ENCODE measurements at places on chromosomes 5 and 9.
A peak's percentile ranks its signal among the peaks of the same experiment; 100 is the strongest.

DNA sequence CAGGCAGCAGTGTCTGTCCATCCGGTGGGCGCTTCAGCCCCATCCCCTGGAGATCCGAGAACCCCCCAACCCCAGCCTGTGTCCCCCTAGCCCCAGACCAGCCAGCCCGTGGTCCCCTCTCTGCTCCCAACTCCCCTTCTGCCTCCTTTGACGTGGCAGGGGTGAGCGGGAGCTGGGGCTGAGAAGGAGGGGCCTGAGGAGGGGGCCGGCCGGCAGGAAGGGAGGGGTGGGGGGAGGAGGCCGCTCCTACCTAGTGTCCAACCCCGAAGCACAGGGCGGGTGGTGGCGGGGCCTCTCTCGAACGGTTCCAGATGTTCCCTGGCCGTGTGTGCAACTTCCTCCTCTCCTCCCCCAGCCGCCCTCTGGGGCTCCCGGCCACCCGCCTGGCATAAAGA lies 31.0 kb downstream of the GOLGA2 start:
- DNase-seq, result peak; percentile 58

GRCh38 chr9:69252436-69252835 lies 72.6 kb upstream of the ENTREP1 start:
- no peak for DNase-seq

DNA sequence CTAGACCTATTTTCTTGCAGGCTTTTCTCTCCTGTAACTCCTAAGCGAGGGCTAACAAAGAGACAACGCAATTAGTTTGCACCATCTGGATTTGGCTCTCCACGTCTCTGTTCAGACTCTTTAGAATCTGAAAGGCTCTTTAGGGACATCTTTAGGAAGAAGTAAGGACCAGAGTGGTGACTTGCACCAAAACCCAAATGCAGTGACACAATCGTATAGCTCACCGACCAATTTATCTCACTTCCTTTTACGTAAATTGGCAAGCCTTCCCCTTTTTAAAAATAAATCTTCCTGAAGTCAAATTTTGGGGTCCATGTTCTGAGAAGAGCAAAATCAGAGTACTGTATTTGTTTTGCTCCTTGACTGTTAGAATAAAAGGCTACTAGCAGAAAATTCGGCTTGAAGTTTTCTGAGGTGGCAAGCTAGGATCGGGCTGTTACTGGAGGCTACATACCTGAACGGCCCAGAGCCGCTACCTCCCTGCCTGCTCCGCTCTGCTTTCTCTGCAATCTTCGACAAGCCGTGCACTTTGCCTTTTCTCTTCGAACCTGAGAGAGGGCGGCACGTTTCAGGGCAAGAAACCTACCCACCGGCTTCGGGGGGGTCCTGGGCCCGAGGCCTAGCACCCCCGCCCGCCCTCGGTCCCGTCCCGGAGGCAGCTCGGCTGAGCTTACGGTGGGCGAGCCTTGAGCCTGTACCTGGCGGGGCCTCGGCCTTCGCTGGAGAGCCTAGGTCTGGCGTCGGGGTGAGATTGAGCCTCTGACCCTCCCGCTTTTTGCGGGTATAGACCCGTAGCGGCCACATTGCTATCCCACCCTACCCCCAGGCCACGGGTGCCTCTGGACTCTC lies 537 bp downstream of the MEIKIN start:
- DNase-seq, result no peak

- DNase-seq, result no peak
These were observed 26.7 kb upstream of the IRX4 start for GRCh38 chr5:1909346-1909985.

DNA sequence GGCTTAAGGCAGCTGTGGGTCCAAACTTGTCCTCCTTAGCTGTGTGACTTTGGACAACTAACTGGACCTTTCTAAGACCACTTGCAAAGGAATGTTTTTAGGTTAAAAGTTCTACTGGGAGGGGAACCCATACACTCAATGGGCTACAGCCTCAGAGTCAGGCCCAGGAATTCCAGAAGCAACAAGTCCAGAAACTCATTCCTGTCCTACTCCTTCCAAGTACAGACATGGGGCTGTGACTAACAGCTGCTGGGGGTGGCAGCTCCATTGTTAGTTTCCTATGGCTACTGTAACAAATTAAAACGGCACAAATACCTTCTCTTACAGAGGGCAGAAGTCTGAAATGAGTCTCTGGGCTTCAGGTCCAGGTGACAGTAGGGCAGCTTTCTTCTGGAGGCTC lies 12.4 kb upstream of the AKNA start:
- no peak for DNase-seq

DNA sequence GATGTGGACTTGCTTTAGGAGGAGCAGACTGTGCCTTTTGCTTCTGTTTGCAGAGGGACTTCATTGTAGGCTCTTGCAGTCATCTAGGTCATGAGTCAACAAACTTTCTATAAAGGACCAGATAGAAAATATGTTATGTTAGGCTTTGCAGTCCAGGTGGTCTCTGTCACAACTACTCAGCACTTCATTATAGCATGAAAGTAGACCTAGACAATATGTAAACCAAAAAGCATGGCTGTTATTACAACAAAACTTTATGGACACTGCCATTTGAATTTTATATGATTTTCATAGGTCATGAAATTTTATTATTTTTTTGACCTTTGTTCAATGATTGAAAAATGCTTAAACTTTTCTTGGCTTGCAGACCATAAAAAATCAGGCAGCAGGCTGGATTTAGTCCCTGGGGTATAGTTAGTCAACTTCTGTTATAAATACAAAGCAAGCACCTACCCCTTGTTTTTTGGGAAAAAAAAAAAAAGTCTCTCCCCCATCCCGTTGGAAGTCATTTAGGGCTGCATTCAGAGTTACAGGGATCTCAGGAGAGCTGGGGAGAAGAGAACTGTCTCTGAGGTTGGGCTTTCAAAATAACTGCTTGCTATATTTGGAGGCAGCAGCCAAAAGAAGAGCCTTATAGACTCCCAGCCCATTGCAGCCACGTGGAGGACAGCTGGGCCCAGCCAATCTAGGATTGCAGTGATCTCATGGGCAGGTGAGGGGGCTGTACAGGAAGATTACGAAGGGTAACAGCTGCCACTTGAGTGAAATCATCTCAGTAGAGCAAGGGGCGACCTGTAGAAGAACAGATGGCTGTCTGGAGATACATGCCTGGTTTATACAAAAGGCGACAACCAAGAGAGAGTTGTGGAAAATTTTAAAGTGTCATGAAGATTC lies 136.6 kb upstream of the TNC start:
- DNase-seq, result no peak

DNA sequence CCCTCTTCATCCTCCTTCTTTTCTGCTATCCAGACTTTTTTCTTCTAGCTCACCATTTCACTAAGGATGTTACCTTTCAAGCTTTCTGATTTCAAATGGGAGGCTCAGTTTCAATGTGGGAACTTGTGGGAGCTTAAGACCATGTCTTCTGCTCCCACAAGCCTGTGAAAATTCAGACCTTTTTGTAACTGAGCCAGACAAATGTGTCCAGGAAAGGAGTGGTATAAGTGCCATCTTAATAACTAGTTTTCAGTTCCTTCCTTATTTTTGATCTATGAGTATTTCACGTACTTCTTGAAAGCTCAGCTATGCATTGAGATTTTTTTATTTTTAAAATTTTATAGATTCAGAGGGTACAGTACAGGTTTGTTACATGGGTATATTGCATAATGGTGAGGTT lies 4.6 kb upstream of the ERCC6L2 start:
- no peak for DNase-seq

DNA sequence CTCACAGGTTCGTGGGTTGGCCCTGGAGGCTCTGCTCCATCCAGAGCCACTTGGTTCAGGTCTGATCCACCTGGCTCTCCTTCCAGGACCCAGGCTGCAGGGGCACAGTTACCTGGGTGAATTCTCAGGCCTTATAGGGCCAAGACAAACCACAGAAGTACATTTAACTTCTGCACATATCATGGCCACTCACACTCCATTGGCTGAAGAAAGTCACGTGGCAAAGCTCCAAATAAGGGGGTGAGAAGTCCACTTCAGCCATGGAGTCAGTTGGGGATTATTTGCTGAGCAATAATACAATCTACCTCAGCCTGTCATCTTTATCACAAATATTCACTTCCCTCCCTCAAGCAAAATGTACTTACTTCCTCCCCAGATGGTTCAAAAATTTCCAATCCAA lies 83.6 kb downstream of the MACROH2A1 start:
- DNase-seq, result no peak

GRCh38 chr5:114327987-114328386 lies 33.9 kb upstream of the KCNN2 start:
- DNase-seq, result no peak
